ENCODE measurements at places on chromosomes 3 and 15. TPM values are rescaled to one million over a fixed set of nuclear protein-coding genes. Genes with fewer than 3 reads are reported as not detected.

GRCh38 chr3:158095814-158096704 is 10.2 kb downstream of the SHOX2 start:
- no peak for DNase-seq

The TEX55 gene
- not detected for total RNA-seq

DNA sequence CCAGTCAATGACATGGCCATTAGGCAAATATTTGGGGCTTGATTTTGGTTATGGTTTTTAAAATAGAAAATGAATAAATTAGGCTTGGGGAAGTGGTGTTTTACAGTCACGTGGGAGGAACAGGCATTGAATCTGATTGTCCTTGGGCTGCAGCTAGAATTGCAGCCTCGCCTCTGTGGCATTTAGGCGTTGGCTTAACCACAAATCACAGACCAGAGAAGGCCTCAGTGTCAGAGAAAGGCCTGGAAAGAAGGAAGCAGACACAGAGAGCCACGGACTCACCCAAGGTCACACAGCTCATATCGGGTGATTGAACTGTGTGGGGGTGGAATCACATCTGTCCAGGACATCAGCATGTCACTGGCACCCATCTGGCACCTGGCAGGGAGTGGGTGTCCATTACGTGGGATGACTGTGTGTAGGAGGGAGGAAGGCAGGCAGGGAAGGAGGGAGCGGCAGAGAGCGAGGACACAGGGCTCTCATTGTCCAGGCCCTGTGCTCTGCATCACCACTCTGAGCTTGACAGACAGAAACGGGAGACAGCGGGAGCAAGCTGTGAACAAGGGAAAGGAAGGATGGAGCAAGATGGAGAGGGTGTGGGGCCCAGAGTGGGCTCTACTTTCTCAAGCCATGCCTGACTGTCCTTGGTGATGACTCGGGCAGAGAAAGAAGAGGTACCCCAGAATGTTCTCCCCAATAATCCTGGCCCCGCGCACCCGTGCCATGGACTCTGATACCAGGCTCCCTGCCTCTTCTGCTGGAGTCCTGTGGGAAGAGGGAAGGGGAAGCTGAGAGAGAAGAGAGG is 186.4 kb downstream of the FAM43A start:
- no peak for DNase-seq

DNA sequence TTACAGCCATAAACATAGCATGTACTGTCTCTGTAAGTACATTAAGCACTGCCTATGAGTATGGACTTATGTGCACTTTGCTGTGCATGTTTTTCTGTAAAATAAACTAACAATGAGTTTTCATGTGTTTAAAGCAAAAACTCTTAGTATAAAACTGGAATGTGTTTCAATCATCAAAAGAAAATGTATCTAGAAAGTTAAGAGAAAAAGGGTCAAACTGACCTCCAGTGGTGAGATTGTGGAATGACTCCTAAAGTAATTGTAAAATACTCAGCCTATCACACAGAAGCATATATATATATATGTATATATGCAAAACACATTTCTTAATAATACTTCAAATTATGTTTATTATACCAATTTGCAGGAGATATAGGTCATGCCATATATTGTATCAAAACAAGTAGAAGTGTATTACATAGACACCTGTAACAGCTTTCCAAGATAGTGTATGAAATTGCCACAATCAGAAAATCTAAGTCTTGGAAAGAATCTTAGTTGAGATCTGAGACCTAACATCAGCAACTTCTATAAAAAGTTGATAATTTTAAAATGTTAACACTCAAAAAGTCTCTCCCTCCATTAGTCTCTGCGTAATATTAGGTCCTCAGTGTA is 199.6 kb downstream of the FMN1 start:
- peak; percentile 20 for DNase-seq

DNA sequence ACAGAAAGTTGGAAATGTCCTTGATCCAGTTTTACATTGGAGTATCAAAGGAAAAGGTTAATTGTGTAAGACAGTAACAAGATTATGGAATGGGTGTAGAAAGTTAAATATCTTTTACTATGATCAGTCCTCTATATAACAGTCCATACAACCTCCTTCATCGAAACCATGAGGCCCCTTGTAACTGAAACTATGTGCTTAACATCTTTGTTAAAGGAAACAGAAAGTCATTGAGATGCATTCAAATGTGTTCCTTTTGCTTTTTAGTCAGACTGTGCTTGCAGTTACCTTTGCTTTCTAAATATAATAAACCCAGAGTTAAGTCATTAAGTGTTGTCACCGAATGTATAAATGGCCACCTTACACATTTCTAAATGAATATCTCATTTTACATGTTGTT is 1298.5 kb downstream of the ROBO2 start:
- no peak for DNase-seq

The ARPC4 gene
- total RNA-seq = 77.7 TPM

The SMC4 gene
- total RNA-seq = 90.9 TPM

DNA sequence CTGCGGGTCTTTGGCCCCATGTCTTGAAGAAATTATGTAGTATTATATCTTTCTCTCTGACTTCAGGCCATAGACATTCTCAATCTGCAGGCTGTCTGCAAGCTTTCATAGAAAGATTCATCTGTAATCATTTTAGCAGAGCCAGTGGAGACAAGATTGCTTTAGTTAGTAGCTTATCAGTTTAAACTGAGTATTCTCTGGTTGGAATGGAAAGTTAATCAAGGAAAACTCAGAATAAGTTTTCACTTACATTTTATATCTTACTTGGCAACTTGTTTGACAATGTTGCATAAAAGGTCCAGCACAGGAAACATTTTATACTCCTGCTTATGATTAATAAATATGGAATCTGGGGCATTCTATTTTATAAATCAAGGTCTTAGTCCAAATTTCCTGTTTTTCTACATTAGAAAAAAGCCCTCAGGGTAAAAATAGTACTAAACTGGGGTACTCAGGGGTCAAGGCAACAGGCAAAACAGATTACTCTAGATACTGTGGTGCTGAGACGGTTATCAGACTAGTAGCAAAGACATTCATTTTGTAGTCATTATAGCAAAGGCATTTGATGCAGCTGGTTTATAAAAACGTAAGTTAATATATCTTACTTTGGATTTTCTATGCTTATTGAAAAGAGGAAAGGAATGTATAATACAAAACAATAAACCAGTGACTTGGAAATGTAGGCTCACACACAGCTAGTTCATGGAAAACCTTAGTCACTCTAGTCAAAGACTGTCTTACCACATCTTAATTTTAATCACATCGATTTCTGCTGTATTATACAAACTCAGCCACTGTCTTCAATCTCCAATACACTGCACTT is 45.2 kb upstream of the FILIP1L start:
- DNase-seq = peak; percentile 84

GRCh38 chr15:96702589-96702988 is 372.1 kb downstream of the NR2F2 start:
- no peak for DNase-seq

GRCh38 chr3:159902546-159903314 is 85.9 kb upstream of the IL12A start:
- DNase-seq = no peak

DNA sequence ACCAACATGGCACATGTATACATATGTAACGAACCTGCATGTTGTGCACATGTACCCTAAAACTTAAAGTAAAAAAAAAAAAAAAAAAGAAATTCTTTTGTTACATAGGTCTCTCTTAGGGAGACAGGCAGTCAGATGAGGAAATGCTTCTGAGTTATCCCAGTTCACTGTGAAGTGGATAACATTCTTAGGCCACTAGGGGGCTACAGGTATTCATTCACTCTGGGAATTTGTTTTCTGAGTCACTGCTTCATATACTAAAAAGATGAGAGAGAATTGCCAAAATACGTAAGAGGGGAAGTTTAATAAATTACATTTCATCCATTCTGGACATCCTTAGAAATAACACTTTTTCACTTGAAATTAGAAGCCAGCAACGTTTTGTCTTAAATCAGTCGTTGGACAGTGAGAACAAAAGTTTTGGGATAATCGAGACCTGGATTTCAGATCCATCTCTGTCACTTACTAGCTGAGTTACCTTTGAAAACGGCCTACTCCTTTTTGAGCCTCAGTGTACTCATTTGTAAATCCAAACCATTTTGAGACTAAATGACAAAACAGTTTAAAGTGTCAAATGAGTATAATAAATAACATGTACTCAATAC is 738.4 kb upstream of the ALCAM start:
- no peak for DNase-seq

DNA sequence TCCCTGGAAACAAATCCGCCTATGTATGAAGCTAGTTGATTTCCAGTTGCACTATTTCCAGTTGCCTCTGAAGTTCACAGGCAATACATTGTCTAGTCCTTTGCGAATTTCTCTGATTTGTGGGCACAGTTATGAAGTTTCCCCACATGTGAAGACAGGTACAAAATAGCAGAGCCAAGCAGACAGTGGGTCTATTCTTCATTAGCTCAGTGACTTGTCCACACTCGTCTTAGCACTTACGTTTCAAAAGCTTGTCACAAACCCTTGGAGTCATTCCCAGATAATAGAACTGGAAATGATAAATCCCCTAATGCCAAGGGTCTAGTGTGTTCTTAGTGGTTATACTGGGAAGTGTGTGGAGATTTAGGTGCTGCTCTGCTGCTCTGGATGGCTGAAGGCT is 14.5 kb downstream of the SRPRB start:
- DNase-seq = no peak

DNA sequence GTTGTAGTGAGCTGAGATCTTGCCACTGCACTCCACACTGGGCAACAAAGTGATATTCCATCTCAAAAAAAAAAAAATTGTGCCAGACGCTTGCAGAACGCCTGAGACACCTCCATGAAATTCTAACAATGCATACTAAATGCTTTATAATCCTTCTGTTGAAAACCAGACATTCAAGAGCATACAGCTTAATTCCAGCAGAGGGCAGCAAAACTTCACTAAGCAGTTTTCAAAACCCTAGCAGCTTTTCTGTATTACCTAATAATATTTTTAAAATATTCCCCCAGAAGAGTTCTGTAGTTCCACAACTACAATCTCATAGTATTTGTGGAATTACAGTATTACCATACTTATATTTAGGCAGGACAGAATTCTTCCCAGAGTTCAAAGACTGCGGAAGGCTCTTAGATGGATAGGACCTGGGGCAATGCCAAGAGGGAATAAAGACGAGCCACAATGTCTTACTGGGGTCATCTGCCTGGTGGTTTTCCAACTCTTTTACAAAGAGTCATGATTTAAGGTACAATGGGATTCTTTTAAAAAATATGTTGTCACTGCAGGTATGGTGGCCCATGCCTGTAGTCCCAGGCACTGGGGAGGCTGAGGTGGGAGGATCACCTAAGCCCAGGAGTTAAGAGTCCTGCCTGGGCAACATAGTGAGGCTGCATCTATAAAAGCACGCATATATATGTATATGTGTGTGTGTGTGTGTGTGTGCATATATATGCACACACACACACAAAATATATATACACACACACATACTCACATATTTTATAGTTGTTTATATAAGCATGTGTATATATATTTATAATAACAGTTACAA is 19.6 kb upstream of the TASOR start:
- peak; percentile 62 for DNase-seq

The IMPG2 gene
- total RNA-seq = 0.59 TPM

DNA sequence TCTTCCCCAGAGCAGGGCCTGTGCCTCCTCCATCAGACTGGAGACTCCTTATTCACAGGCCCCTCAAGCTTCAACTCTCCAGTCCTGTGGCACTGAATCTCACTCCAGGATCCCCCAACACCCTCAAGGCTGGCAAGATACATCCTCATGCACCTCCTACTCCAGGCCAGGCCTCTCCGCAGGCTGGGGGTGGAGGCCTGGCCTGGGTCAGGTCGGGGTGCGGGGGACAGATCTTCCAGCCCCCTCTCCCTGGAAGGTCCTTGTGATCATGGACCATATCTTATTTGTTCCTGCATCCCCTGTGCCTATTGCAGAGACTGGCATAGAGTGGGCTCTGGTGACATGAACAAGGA is 147.3 kb downstream of the SMAD6 start:
- DNase-seq = no peak

The MYH15 gene
- total RNA-seq = 0.49 TPM

- DNase-seq = no peak
These were observed 376.6 kb downstream of the RSL24D1 start for GRCh38 chr15:54820098-54820497.

DNA sequence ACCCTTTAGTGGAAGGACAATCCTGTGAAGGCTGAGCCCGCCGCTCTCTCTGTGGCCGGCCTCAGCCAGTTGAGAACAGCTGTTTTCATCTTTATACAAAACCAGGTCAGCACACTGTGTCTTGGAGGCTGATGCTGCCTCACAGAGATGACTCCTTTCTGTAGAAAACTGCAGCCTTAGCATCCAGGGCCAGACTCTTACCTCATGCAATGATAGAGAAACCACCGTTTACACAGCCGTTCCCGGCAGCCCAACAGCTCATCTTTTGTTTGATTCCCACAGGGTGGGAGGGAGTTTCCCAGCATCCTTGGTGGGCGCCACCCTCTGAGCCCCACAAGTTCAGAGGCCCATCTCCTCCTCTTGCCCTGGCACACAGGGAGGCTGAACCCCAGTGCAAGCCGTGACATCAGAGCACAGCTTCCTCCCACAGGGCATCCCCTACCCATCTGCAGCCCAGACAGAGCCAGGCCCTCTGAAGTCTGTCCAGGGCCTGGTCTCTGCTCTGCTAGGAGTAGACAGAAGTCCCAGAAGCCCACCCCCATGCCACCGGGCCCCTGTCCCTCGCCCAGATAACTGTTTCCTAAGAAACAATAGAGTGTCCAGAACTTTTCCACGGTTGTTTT is 105.0 kb downstream of the LRRK1 start:
- no peak for DNase-seq

- no peak for DNase-seq
These were observed 44.0 kb downstream of the TM2D3 start for GRCh38 chr15:101608201-101608600.

The GOLGA8R gene
- total RNA-seq = 8.3 TPM

GRCh38 chr3:106611841-106612240 is 743.0 kb upstream of the CBLB start:
- no peak for DNase-seq

- peak; percentile 10 for DNase-seq
These were observed 32.3 kb upstream of the CFAP20DC start for GRCh38 chr3:59082106-59082505.

The AGTR1 gene
- 39.6 TPM for total RNA-seq

The RBP2 gene
- not detected for total RNA-seq

The LSMEM2 gene
- 2.7 TPM for total RNA-seq

The SLC22A13 gene
- 0.30 TPM for total RNA-seq

- no peak for DNase-seq
These were observed 402.4 kb downstream of the RBMS3 start for GRCh38 chr3:29683018-29683993.

The ANKRD34C gene
- total RNA-seq = not detected

The CTSH gene
- 32.7 TPM for total RNA-seq

The KPNA1 gene
- 29.4 TPM for total RNA-seq
